Thyroid gland (tissue), 4 donors: ENCODE measurements at places on chromosomes 16 and 17. TPM values are rescaled to one million over a fixed set of nuclear protein-coding genes. Genes with fewer than 3 reads are reported as not detected.

- peak overlapping the region; percentile 66 for H3K27ac ChIP-seq
- no peaks in the 10 kb centered on the region for H3K36me3 ChIP-seq
- H3K4me3 ChIP-seq: peak overlapping the region; percentile 98
- H3K27me3 ChIP-seq: no peaks in the 10 kb centered on the region
Measured at GRCh38 chr16:1413684-1414531, 596 bp downstream of the UNKL start.

DNA sequence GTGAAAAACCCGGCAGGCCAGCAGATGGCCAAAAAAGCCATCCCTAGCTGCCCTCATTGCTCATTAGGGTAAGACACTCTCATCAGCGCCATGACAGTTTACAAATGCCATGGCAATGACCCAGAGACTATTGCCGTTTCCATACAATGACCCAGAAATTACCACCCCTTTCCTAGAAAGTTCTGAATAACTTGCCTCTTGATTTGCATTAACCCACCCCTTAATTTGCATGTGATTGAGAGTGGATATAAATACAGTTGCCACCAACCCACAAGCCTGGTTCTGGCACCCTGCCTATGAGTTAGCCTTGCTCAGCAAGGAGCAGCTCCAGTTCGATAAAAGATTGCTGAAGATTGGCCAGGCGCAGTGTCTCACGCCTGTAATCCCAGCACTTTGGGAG lies 16.1 kb upstream of the C16orf54 start:
- H3K36me3 ChIP-seq: no peaks in the 10 kb centered on the region
- no peak overlapping the region for H3K4me3 ChIP-seq
- no peak overlapping the region for H3K27ac ChIP-seq
- H3K4me1 ChIP-seq: peaks cover 47% of the 10 kb centered on the region

DNA sequence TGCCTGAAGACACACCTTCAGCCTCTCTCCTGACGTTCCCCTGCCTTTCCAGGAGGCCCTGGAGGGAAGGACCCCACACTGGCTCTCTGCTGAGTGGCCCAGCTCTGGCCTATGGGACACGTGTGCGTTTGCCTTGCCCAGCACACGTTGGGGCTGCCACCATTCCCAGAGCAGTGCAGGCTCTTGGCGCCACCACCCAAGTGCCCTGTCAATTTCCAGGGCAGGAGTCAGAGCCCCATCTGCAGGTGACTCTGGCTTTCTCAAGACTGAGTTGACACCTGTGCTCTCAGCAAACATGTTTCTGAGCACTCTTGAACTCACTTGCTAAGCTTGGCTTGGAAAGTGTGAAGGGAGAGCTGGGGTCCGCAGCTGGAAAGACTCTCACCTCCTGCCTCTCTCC lies 4.7 kb upstream of the IRF8 start:
- H3K27ac ChIP-seq: no peak overlapping the region
- no peaks in the 10 kb centered on the region for H3K36me3 ChIP-seq
- peaks cover 12% of the 10 kb centered on the region for H3K4me1 ChIP-seq
- H3K27me3 ChIP-seq: no peaks in the 10 kb centered on the region
- DNase-seq: no peak

TERB1 gene
- 0.27 TPM for total RNA-seq

GRCh38 chr17:3040882-3041281 lies 22.5 kb downstream of the OR1D5 start:
- H3K36me3 ChIP-seq: no peaks in the 10 kb centered on the region
- H3K27me3 ChIP-seq: no peaks in the 10 kb centered on the region
- no peak for DNase-seq
- H3K27ac ChIP-seq: no peak overlapping the region

- H3K36me3 ChIP-seq: no peaks in the 10 kb centered on the region
- no peaks in the 10 kb centered on the region for H3K27me3 ChIP-seq
- H3K4me1 ChIP-seq: no peaks in the 10 kb centered on the region
- H3K27ac ChIP-seq: no peak overlapping the region
- DNase-seq: no peak
Measured at GRCh38 chr17:7363311-7363710, 8.4 kb downstream of the TMEM95 start.

GRCh38 chr17:46809110-46809571 lies 9.4 kb downstream of the WNT3 start:
- H3K4me3 ChIP-seq: no peak overlapping the region
- H3K27me3 ChIP-seq: no peaks in the 10 kb centered on the region
- H3K36me3 ChIP-seq: no peaks in the 10 kb centered on the region
- no peak overlapping the region for H3K27ac ChIP-seq
- H3K4me1 ChIP-seq: no peaks in the 10 kb centered on the region
- no peak for DNase-seq

DNA sequence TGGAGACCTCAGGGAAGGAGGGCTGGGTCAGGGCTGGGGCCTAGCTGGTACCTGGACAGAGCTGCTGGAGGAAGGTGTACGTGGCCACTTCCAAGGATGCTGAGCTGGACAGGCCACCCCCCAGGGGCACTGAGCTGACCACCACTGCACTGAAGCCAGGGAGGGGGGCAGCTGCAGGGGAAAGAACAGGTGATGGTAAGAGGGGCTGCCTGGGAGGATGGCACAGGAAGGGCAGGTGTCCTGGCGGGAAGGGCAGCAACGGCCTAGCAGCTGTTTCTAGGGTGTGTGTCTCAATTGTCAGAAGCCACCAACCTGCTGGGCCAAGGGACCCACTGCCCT lies 1.8 kb downstream of the GALK1 start:
- H3K27ac ChIP-seq: no peak overlapping the region
- no peak for DNase-seq
- H3K36me3 ChIP-seq: no peaks in the 10 kb centered on the region
- no peak overlapping the region for H3K4me3 ChIP-seq

DNA sequence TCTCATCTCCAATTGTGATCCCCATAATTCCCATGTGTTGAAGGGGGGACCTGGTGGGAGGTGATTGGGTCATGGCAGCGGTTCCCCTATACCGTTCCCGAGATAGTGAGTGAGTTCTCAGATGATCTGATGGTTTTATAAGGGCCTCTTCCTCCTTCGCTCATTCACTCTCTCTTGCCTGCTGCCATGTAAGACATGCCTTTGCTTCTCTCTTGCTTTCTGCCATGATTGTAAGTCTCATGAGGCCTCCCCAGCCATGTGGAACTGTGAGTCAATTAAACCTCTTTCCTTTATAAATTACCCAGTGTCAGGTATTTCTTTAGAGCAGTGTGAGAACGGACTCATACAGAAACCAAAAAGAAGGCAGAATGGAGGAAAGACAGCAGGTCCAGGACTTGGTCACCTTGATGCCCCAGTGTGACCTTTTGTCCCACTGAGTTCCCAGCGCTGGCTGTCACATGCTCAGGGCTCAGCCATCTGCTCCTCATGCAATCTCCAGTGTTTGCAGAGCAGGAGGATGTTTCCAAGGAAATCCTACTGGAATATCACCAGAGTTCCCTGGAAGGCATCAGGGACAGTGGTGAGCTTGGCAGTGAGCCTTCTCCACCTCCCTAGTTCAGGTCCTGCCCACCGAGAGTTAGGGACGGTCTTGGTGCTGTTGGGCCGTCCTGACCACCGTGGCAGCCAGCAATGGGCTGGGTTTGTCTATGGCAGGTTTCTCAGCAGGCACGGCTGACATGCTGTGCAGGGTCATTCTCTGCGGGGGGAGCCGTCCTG lies 96.7 kb downstream of the SEC14L1 start:
- no peak for DNase-seq
- peaks cover 34% of the 10 kb centered on the region for H3K4me1 ChIP-seq
- H3K36me3 ChIP-seq: no peaks in the 10 kb centered on the region

DNA sequence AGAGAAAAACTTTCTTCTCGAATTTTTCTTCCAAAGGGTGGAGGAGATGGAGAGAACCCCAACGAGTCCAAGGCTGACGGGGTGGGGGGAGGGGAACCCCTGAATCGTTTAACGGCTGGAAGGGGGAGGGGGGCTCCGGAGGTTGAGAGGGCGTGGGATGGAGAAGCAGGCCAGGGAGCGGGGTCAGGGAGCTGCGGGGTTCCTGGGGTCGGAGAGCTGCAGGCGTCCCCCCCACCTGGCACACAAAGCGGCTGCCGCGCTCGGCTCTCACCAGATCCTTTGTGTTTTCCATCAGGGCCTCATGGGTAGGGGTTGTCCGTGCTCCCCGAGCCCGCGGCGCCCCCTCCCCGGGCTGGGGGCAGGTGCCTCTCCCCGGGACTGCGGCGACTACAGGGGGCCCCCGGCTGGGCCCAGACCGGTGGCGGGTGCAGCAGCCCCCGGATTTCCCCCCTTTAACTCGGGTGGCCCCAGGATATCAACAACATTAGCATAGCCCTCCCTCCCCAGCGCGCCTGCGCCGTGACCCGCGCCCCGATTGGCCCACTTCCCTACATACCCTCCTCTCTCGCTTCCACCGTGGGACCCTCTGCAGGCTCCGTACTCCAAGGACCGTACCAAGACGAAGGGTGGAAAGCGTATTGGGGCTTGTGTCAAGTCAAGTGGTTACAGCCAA lies at the start of gene MBTD1:
Gene MBTD1 (minus strand): TSS at position 486 of the 673 bp plus-strand sequence. CDS start 34,888 bp downstream, outside the sequence.
- DNase-seq: peak; percentile 96
- peak within 1 kb of the TSS; percentile 96 for H3K27ac ChIP-seq
- no peaks in the 10 kb centered on the region for H3K27me3 ChIP-seq
- peaks cover 28% of the 10 kb centered on the region for H3K4me1 ChIP-seq
- H3K36me3 ChIP-seq: no peaks in the 10 kb centered on the region

DNA sequence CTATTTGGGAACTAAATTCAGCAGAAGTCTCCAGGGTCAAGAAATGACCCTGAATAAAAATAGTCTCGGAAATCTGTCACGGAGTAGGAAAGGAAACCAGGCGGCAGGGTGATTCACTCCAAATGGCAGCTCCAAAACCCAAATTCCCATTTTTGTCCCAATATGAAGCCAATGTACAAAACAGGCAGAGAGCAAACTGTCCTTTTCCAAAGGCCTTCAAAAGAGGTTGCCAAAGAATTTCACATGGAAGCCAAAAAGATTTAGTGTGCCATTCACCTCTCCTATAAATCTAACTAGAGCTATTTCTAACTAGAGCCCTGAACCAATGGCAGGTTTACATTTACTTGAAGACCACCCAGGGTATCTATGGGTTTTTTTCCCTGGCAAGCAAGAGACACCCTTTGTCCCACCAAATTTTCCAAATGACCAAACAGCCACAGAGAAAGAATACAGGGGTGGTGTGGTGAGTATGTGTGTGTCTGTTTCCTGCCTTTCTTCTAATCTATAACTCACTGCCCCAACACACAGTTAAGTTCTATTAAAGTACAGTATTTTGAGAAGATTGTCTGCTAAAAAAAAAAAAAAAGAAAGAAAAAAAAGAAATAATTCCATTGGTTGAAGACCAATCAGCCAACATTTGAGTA lies 6.8 kb downstream of the MYO1D start:
- H3K4me3 ChIP-seq: no peak overlapping the region
- H3K36me3 ChIP-seq: no peaks in the 10 kb centered on the region
- no peak for DNase-seq
- H3K27ac ChIP-seq: peak overlapping the region; percentile 25
- no peaks in the 10 kb centered on the region for H3K27me3 ChIP-seq
- H3K4me1 ChIP-seq: peaks cover 6% of the 10 kb centered on the region

DNA sequence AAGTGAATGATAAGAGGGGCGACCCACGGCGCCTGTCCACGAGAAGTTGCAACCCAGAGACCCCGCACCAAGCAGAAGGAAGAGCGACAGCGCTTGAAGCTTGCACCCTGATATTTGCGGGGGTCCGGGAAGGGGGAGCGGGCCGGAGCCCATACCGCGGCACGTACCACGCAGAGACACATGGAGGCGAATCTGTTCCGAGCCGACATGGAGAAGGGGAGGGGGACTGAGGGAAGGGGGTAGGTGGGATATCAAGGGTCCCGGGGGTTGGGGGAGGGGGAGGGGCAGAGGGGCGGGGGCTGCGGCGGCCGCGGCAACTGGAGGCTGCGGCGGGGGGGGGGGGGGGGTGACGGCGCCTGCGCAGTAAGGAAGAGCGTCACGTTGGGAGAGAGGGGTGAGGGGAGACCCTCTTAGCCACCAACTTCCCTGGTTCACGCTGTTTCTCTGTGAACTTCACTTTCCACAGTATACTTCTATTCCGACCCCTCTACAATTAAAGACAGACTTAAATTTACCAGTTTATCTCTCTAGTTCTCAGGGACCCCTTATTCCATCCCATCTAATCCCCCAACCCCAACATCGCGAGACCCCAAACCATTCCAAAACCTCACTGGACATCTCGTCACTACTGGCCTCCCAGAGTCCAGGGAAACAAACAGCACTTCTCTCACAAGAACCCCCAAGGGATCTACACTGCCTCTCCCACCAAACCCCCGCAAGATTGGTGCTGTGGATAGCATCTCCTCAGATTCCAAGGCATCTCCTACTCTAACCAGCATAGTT lies 8.0 kb downstream of the DLG4 start:
- no peak overlapping the region for H3K4me3 ChIP-seq
- no peak for DNase-seq
- peaks cover 35% of the 10 kb centered on the region for H3K4me1 ChIP-seq

DNA sequence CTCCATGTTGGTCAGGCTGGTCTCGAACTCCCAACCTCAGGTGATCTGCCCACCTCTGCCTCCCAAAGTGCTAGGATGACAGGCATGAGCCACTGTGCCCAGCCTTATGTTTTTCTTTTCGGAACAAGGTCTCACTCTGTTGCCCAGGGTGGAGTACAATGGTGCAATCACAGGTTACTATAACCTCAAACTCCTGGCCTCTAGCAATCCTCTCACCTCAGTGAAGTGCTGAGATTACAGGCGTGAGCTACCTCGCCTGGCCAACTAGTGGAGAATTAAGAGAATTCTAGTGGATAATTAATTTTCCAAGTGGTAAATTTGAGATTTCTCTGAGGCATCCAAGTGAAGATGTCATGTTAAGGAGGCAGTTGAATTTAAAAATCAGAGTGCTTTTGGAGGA lies 2.9 kb upstream of the FBXO47 start:
- no peak overlapping the region for H3K4me3 ChIP-seq
- no peaks in the 10 kb centered on the region for H3K27me3 ChIP-seq
- H3K27ac ChIP-seq: no peak overlapping the region
- no peaks in the 10 kb centered on the region for H3K4me1 ChIP-seq
- H3K36me3 ChIP-seq: no peaks in the 10 kb centered on the region
- DNase-seq: peak; percentile 34

DNA sequence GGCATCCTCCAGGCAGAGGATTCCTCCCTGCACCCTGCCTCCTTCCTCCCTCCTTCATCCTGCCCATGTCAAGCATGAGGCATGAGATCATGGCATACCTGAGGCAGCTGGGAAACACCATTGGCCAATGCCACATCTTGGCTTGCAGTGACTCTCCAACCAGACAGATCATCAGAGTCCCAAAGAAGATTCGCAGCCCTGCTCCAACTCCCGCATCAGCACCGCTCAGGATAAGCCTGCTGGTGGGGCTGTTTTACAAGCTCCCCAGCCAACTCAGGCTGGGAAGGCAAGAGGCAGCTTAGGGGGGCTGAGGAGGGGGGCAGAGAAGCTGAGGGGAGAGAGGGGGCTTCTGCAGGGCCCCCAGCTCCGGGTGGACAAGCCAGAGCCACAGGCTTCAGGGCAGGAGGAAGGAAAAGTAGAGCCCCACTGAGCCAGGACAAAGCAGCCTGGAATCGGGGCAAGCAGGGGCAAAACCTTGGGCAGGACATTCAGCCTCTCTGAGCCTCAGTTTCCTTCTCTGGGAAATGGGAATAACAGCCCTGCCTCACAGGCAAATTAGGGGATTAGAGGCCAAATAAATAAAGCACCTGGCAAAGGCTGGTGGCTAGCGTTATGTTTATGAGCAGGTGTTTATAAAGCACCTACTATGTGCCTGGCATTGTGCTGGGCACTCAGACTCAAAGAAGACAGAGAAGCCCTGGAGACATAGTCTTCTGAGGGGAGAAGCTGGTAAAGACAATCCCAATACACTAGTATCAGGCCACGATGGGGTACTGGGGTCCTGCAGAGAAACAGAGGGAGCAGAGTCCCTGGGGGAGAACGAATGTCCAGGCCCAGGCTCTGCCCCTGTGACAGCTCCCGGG lies 88.1 kb downstream of the GOSR1 start:
- no peak for DNase-seq
- H3K4me1 ChIP-seq: no peaks in the 10 kb centered on the region
- H3K36me3 ChIP-seq: no peaks in the 10 kb centered on the region
- no peaks in the 10 kb centered on the region for H3K27me3 ChIP-seq
- no peak overlapping the region for H3K4me3 ChIP-seq
- no peak overlapping the region for H3K27ac ChIP-seq
